Spinal cord (tissue), 10 donors: ENCODE measurements at places on chromosomes 2 and 18.

DNA sequence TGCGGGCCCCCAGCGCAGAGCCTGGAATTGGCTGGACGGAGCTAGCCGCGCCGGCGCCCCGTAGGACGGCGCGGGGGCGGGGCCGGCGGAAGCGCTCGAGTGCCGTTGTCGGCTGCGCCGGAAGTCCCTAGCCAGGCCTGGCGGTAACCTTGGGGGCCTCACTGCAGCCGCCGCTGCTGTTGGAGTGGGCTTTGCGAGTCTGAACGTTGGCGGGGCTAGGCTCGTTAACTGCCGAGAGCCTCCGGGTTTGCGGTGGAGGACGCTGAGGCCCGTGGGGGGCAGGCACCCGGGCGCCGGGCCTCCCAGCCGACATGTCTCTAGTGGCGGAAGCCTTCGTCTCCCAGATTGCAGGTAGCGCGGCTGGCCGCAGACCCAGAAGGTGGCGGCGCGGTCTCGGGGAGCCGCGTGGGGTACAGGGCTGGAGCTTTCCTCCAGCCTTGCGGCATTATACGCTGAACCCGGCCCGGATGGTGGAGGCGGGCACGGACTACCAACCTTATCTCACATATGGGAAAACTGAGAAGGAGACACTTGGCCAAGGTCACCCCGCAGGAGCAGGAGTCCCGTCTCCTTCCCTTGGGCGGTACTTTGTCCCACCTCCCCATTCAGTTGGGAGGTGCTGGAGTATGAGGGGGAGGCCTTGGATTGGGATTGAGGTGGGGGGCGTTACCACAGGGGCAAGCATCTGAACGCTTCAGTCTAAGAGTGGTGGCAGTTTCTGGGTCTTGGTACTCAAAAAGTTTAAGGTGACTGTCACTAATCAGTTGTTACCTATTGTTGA lies at the start of gene MTX2:
Gene MTX2 (plus strand): TSS at position 124 of the 781 bp plus-strand sequence. CDS start 188 bp downstream, at position 312.
- DNase-seq, result peak; percentile 96

- no peak for DNase-seq
Observed at GRCh38 chr2:68832233-68832869, 38.8 kb downstream of the BMP10 start.

DNA sequence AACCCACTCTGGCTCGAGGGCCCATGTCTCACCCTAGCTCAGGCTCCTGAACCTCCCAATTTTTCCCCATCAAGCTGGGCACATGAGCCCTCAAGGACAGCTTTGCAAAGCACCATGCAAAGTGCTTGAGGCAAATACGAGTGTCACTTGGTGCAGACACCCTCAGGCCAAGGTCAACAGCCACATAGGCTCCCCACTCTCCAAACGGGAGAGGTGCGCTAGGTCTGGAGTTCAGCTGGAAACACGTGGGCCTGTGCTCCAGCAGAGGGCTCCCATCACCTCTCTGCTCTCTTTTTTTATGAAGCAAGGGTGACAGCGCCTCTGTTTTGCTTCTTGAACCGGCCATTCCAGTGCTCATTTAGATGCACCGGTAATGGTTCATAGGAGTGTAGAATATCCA lies 11.9 kb upstream of the ARHGAP25 start:
- no peak for DNase-seq

GRCh38 chr2:148963461-148963860 lies 75.0 kb upstream of the LYPD6B start:
- no peak for DNase-seq

- DNase-seq, result no peak
Observed at GRCh38 chr2:16821692-16822091, 156.1 kb upstream of the CYRIA start.

- DNase-seq, result no peak
Observed at GRCh38 chr2:192000196-192000980, 153.5 kb upstream of the CAVIN2 start.

GRCh38 chr18:69757733-69758132 lies 189.9 kb downstream of the CD226 start:
- no peak for DNase-seq

GRCh38 chr2:106085181-106085940 lies 108.7 kb downstream of the UXS1 start:
- DNase-seq, result no peak
